ENCODE measurements at places on chromosomes 3 and 15.
A peak's percentile ranks its signal among the peaks of the same experiment; 100 is the strongest.

DNA sequence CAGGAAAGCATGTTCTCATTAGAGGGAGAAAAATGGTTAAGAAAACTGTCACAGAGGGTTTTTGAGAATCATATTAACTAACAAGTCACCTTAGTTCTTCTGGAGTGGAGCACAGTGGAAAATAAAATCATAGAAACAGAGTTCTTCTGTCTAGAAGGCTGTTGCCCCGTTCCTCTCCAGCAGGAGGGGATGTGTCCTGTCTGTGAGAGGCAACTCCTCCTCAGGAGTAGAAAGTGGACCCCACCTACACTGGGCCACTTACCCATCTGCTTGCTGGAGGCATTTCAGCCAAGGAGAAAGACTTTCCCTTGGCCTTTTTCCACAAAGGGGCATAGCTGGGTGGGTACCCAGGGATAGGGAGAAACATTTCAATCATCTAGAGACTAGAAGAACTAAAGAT, 106.6 kb downstream of the SSR3 start:
- no peak overlapping the region for H3K4me3 ChIP-seq
- no peak overlapping the region for H3K27ac ChIP-seq
- H3K36me3 ChIP-seq: no peaks in the 10 kb centered on the region
- DNase-seq: no peak
- H3K4me1 ChIP-seq: no peaks in the 10 kb centered on the region

GRCh38 chr3:10706740-10707399, 109.2 kb upstream of the SLC6A11 start:
- peaks cover 4% of the 10 kb centered on the region for H3K4me1 ChIP-seq
- peaks cover 20% of the 10 kb centered on the region for H3K27me3 ChIP-seq
- DNase-seq: no peak
- no peaks in the 10 kb centered on the region for H3K36me3 ChIP-seq

DNA sequence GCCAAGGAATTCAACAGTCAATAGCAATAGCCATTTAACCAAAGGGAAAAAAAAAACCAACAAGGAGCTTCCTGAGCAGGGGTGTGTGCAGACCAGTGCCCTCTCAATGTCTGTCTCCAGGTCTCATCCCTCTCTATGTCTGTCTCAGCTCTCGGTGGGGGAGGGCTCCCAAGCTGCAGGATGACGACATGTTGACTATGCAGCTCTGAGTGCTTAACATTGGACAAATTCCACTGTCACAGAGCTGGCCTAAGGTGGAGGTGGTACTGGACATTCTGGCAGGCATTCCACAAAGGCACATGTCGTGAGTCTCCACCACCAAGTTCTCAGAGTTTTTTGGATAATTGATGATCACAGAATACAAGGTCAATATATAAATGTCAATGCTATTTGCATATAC, 2.0 kb upstream of the CAPN7 start:
- H3K36me3 ChIP-seq: no peaks in the 10 kb centered on the region
- no peaks in the 10 kb centered on the region for H3K27me3 ChIP-seq
- no peak overlapping the region for H3K27ac ChIP-seq
- no peak overlapping the region for H3K4me3 ChIP-seq
- DNase-seq: no peak

GRCh38 chr15:68346979-68347378, 69.4 kb downstream of the FEM1B start:
- DNase-seq: no peak
- 0 out of 2 replicates have a peak, but pooled peaks cover 1% of the 10 kb centered on the region for H3K4me1 ChIP-seq
- H3K27ac ChIP-seq: no peak overlapping the region
- no peaks in the 10 kb centered on the region for H3K36me3 ChIP-seq
- H3K27me3 ChIP-seq: no peaks in the 10 kb centered on the region

GRCh38 chr3:25372167-25372566, 55.9 kb upstream of the RARB start:
- no peaks in the 10 kb centered on the region for H3K36me3 ChIP-seq
- H3K4me1 ChIP-seq: no peaks in the 10 kb centered on the region
- H3K4me3 ChIP-seq: no peak overlapping the region
- DNase-seq: no peak

DNA sequence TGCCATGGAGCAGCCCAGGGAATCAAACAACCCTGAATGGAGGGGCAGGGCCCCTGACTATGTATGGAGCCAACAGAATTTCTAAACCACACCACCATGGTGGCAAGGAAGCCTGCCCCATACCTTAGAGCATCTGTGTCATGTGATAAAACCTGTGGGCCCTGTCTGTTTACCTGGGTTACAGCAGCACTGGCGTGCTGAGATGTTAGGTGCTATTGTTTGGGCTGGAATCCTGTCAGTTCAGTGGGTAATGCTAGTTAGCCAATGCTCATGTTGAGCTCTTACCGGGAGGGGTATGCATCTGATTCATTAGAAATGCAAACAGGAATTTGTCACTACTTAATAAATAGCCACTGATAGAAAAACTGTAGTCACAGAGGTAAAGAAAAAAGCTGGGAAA, 63.5 kb upstream of the ETV5 start:
- no peaks in the 10 kb centered on the region for H3K27me3 ChIP-seq
- H3K4me1 ChIP-seq: no peaks in the 10 kb centered on the region
- DNase-seq: no peak
- H3K36me3 ChIP-seq: no peaks in the 10 kb centered on the region
- H3K27ac ChIP-seq: no peak overlapping the region
- H3K4me3 ChIP-seq: no peak overlapping the region

- H3K36me3 ChIP-seq: no peaks in the 10 kb centered on the region
- H3K27me3 ChIP-seq: peaks cover 7% of the 10 kb centered on the region
- H3K27ac ChIP-seq: no peak overlapping the region
- DNase-seq: no peak
- peaks cover 5% of the 10 kb centered on the region for H3K4me1 ChIP-seq
These were observed 42.1 kb downstream of the DNAJB8 start for GRCh38 chr3:128424508-128425069.

- H3K36me3 ChIP-seq: peaks cover 2% of the 10 kb centered on the region
- H3K4me1 ChIP-seq: peaks cover 3% of the 10 kb centered on the region
- H3K4me3 ChIP-seq: no peak overlapping the region
These were observed 10.6 kb downstream of the SETMAR start for GRCh38 chr3:4313606-4314293.

- no peaks in the 10 kb centered on the region for H3K27me3 ChIP-seq
- no peaks in the 10 kb centered on the region for H3K36me3 ChIP-seq
- H3K27ac ChIP-seq: no peak overlapping the region
- DNase-seq: no peak
These were observed 194.5 kb upstream of the GAP43 start for GRCh38 chr3:115428841-115429240.

GRCh38 chr15:82851306-82851850, 42.0 kb downstream of the WHAMM start:
- no peak for DNase-seq
- no peak overlapping the region for H3K4me3 ChIP-seq
- H3K36me3 ChIP-seq: no peaks in the 10 kb centered on the region
- no peak overlapping the region for H3K27ac ChIP-seq
- H3K27me3 ChIP-seq: no peaks in the 10 kb centered on the region

- DNase-seq: no peak
- H3K4me3 ChIP-seq: no peak overlapping the region
- H3K27ac ChIP-seq: no peak overlapping the region
- no peaks in the 10 kb centered on the region for H3K4me1 ChIP-seq
- no peaks in the 10 kb centered on the region for H3K27me3 ChIP-seq
These were observed 45.6 kb downstream of the SENP2 start for GRCh38 chr3:185631508-185632206.

GRCh38 chr3:46162975-46163555, 45.0 kb downstream of the CCR1 start:
- H3K4me1 ChIP-seq: no peaks in the 10 kb centered on the region
- no peak overlapping the region for H3K27ac ChIP-seq
- no peak overlapping the region for H3K4me3 ChIP-seq
- no peaks in the 10 kb centered on the region for H3K27me3 ChIP-seq

DNA sequence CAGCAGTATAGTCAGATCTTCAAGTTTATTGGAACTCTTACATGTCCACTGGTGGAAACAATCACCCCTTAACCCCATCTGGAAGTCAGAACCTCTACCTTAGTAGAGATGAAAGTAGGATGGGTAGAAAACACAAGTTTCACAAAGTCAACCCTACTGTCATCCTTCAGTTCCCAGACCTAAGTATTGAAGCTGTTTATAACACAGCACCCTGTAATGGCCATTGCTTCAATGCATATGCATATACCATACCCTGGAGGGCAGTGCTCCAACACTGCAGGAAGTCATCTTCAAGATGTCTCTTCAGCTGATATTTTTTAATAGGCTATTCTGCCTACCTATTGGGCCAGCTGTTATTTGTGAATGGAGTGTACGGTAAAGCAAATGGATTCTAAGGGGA, 241.3 kb downstream of the UBE2E2 start:
- no peak for DNase-seq
- no peaks in the 10 kb centered on the region for H3K27me3 ChIP-seq
- no peak overlapping the region for H3K27ac ChIP-seq
- no peak overlapping the region for H3K4me3 ChIP-seq
- peaks cover 3% of the 10 kb centered on the region for H3K4me1 ChIP-seq

GRCh38 chr3:30227571-30228301, 378.7 kb upstream of the TGFBR2 start:
- DNase-seq: no peak
- no peak overlapping the region for H3K27ac ChIP-seq
- H3K27me3 ChIP-seq: no peaks in the 10 kb centered on the region
- H3K4me1 ChIP-seq: no peaks in the 10 kb centered on the region
- no peaks in the 10 kb centered on the region for H3K36me3 ChIP-seq

GRCh38 chr3:44055951-44056350, 185.7 kb upstream of the TOPAZ1 start:
- H3K4me1 ChIP-seq: peaks cover 2% of the 10 kb centered on the region
- no peak overlapping the region for H3K4me3 ChIP-seq
- H3K27me3 ChIP-seq: no peaks in the 10 kb centered on the region
- no peaks in the 10 kb centered on the region for H3K36me3 ChIP-seq
- no peak overlapping the region for H3K27ac ChIP-seq

DNA sequence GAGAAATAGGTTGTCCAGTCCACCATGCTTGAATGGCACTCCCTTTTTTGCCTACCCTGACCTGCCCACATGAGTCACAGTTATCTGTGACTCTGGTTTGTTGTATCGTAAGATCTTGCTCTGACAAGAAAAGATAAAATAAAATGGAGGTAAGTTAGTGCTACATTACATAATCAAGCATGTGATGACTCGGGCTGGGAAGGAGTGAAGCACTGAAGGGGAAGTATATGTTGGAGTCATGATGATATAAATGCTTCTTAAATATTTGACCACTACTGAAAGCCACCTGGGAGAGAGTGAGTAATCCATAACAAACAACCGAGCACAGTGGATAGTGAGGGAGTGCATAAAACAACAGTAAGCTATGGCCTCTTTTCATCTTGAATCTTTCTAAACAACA, 124.4 kb downstream of the SHOX2 start:
- H3K4me3 ChIP-seq: no peak overlapping the region
- H3K36me3 ChIP-seq: no peaks in the 10 kb centered on the region
- no peak for DNase-seq
- no peaks in the 10 kb centered on the region for H3K27me3 ChIP-seq
- no peaks in the 10 kb centered on the region for H3K4me1 ChIP-seq

- no peaks in the 10 kb centered on the region for H3K36me3 ChIP-seq
- no peaks in the 10 kb centered on the region for H3K27me3 ChIP-seq
- no peaks in the 10 kb centered on the region for H3K4me1 ChIP-seq
- H3K27ac ChIP-seq: no peak overlapping the region
- no peak for DNase-seq
- no peak overlapping the region for H3K4me3 ChIP-seq
These were observed 140.8 kb downstream of the UNC13C start for GRCh38 chr15:54119051-54119450.

DNA sequence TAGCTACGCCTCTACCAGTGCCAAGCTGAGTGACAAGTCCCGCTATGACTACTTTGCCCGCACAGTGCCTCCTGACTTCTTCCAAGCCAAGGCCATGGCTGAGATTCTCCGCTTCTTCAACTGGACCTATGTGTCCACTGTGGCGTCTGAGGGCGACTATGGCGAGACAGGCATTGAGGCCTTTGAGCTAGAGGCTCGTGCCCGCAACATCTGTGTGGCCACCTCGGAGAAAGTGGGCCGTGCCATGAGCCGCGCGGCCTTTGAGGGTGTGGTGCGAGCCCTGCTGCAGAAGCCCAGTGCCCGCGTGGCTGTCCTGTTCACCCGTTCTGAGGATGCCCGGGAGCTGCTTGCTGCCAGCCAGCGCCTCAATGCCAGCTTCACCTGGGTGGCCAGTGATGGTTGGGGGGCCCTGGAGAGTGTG, 5.7 kb downstream of the GRM2 start:
- DNase-seq: no peak
- peaks cover 10% of the 10 kb centered on the region for H3K27me3 ChIP-seq
- no peak overlapping the region for H3K4me3 ChIP-seq
- no peak overlapping the region for H3K27ac ChIP-seq
- H3K36me3 ChIP-seq: no peaks in the 10 kb centered on the region

DNA sequence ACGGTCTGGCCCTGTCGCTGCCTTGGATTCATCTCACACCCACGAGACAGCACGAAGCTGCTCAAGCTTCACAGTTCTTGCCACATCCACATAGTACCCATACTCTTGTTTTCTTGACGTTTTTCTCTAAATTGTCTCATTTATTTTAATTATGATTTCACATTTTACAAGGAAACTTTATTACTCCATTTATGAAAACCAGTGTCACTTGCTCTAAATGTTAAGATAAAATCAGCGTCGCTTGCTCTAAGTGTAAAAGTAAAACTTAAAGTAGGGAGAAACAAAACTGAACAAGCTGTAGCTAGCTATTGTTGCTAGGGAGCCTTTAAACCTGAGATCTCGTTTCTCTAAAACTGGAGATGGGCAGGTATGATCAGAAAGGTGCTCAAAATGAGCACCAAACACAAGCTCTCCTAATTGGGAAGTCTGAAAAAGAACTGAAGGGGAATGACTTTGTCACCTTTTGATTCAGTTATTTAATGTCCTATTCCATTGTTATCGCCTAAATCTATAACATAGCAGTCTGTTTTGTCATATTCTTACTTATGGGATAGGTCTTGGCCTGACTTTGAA, 680 bp downstream of the IFT122 start:
- H3K27me3 ChIP-seq: no peaks in the 10 kb centered on the region
- no peak overlapping the region for H3K27ac ChIP-seq
- peaks cover 2% of the 10 kb centered on the region for H3K4me1 ChIP-seq
- peak overlapping the region; percentile 76 for H3K4me3 ChIP-seq
- peaks cover 7% of the 10 kb centered on the region for H3K36me3 ChIP-seq

- no peak overlapping the region for H3K27ac ChIP-seq
- peaks cover 2% of the 10 kb centered on the region for H3K4me1 ChIP-seq
- H3K27me3 ChIP-seq: 0 out of 2 replicates have a peak, but pooled peaks cover 3% of the 10 kb centered on the region
- no peak overlapping the region for H3K4me3 ChIP-seq
- DNase-seq: no peak
These were observed 262.8 kb downstream of the LRTM1 start for GRCh38 chr3:54665016-54665600.

DNA sequence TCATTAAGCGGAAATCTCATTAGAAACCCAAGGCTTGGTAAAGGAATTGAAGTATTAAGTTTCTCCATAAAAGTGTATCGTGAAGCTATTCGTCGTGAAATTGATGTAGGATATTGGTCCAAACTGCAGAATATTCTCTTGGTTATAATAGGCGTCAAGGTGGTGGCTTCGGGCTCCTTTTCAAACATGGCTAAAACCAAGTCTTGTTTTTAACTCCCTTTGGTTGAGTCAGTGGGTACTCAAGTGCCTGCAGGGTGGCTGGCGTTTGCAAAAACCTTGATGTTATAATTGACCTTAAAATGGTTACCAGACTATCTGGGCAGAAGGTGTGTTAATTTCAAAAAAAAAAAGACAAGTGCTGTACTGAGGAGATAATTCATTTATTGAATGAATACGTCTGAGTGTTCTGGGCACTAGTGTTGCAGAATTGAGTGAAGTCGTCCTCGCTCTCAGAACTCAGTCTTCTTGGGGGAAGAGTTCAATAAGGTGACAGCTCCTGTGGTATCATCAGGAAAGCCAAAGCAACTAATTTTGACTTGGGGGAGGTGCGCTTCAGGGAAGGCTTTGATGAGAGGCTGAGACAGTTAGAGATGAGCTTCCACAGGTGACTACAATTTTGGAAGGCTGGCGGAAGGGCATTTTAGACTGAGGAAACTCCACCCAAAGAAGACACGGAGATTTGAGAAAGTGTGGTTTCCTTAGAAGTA, 1.5 kb downstream of the UBE2Q2 start:
- H3K27ac ChIP-seq: no peak overlapping the region
- H3K36me3 ChIP-seq: no peaks in the 10 kb centered on the region
- DNase-seq: no peak
- H3K4me1 ChIP-seq: peaks cover 1% of the 10 kb centered on the region

Measured in iPS DF 6.9 (cell line).